Fibroblast of upper back skin (primary cell): ENCODE measurements at places on chromosomes 7 and 10.

DNA sequence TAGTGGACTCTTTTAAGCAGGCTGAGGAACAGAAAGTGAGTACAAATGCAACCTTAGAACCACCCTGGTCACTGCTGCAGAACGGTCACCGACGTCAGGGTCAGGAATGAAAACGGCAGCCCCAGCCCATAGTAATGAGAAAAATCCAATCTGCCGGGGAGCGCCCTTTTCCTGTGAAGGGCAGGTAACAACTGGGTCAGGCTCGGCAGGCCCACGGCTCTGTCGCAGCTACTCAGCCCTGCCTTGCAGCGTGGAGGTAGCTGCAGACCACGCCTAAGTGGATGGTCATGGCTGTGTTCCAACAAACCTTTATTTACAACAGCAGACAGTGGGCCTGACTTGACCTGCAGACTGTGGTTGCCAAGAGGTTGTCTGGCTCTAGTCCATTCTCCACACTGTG, 563.2 kb downstream of the DNAJB6 start:
- DNase-seq: no peak

DNA sequence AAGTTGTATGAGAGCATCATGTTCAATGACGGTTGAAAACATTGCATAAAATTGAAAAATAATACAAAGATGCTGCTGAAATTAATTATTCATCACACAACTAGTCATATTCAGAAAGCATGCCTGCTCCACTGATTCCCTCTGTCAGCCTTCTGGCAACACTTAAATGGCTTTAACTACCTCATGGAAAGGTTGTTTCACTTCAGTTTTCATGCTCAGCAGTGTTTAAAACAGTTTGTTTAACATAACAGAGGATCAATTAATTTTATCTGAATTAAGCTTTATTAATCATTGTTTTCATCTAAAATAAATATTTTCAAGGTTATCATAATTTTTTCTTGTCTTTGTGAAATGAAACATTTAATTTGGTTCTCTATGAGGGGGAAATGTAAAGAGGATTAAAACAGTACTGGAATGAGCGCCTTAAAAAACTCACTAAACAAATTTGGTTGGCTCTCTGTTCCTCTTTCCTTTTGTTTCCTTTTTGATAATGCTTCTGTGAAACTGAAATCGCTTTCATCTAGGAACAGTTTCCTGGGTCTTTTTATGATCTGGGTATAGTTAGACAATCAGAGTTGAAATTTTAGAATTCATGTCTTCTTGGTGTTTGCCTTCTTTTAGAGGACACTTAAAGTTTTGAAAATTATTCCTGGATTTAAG, 427.4 kb downstream of the SH2D4B start:
- DNase-seq: no peak

DNA sequence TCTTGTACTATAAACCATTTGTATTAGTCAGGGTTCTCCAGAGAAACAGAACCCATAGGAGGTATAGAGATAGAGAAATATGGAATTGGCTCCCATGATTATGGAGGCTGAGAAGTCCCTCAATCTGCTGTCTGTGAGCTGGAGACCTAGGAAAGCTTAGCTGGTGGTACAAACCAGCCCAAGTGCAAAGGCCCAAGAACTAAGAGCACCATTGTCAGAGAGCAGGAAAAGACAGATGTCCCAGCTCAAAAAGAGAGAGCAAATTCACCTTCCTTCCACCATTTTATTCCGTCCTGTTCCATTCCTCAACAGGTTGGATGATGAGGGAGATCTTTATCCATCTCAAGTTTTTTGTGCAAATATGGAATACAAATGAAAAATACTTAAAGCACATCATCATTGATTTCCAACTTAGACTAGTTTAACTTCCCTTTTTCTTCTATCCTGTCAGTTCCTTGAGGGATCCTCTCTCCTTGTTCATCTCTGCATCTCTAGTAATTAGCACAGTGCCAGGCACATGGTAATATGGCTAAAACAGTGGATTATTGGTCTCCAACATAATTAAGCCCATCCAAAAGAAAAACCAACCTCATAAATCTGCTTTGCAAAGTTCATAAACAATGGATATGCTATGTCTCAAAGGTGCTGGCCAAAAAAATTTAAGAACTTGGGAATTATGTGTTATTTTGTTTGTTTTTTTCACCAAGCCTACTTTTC, 83.1 kb upstream of the PIK3CG start:
- no peak for DNase-seq

DNA sequence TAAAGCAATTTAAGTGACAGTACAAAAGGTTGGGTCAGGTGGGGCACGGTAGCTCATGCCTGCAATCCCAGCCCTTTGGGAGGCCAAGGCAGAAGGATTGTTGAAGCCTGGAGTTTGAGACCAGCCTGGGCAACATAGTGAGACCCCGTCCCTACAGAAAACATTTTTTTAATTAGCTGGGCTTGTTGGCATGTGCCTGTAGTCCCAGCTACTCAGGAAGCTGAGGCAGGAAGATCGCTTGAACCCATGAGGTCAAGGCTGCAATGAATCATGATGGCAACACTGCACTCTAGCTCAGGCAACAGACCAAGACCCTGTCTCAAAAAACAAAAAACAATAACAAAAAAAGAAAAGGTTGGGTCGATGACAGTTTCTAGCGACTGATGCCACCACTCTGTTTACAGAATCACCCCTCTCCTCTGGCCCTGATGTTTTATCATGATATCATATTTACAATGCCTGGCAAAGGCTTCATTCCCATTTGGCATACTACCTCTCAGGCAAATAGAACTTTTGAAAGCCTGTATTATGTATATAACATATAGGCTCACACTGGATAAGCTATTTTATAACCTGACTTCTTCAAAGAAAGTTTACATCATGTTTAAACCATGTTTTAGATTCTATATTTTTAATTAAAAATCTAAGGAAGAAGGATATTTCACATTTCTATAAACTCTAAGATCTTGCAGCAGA, 558 bp upstream of the ABCC2 start:
- no peak for DNase-seq

DNA sequence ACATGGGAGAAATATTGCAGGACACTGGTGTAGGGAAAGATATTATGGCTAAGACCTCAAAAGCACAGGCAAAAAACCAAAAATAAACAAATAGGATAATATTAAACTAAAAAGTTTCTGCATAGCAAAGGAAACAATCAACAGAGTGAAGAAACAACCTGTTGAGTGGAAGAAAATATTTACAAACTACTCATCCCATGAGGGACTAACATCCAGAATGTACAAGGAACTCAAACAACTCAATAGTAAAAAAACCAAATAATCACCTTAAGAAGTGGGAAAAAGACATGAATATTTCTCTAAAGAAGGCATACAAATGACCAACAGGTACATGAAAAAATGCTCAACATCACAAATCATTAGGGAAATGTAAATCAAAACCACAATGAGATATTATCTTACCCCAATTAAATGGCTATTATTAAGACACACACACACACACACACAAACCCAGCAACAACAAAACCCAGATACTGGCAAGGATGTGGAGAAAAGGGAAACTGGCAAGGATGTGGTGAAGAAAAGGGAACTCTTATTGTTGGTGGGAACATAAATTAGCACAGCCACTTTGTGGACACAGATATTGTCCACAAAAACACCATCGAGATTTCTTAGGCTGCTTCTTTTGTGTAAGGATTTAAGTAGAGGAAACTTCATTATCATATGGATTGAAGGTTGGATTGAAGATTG, 9.8 kb upstream of the RAB18 start:
- no peak for DNase-seq

DNA sequence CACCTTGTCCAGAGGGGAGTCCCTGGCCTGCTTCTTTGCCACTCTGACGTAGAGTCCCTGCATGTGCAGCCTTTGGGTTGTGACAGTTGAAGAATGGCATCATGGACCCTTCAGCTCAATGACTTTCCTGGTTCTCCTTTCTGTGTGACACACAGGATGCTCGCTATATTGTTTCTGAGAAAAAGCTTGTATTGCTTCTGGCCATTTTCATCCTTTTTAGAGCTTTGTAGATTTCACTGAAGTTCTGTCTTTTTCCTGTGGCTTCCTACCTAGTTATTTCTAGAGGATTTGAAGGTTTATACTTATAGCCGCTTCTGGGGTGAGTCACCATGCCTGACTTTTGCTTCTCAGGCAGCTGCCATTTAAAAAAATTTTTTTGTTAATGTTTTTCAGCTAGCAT, 27.0 kb downstream of the SND1 start:
- peak; percentile 60 for DNase-seq

- no peak for DNase-seq
These were observed 42.0 kb downstream of the FZD1 start for GRCh38 chr7:91306266-91306665.

DNA sequence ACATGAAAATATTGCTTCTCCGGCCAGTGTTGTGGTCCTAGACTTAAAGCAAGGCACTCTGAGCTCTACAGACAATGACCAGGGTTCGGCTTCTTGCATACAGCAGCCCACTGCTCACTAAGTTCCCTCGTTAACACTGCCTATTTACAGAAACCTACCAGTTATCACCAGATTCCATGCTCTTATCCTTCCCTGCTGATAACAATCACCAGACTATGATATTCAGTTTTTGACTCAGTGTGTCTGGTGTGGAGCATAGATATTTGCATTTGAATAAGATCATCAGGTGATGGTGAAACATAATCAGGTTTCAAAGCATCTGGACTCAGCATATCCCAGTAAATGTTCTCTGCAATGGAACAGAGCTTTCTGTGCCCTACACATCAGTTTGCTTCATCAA, 182.3 kb downstream of the SNX13 start:
- no peak for DNase-seq

- no peak for DNase-seq
These were observed 62.3 kb downstream of the LAMB4 start for GRCh38 chr7:108067844-108068243.
